ENCODE measurements at places on chromosomes 2 and 18. TPM values are rescaled to one million over a fixed set of nuclear protein-coding genes. Genes with fewer than 3 reads are reported as not detected.

DNA sequence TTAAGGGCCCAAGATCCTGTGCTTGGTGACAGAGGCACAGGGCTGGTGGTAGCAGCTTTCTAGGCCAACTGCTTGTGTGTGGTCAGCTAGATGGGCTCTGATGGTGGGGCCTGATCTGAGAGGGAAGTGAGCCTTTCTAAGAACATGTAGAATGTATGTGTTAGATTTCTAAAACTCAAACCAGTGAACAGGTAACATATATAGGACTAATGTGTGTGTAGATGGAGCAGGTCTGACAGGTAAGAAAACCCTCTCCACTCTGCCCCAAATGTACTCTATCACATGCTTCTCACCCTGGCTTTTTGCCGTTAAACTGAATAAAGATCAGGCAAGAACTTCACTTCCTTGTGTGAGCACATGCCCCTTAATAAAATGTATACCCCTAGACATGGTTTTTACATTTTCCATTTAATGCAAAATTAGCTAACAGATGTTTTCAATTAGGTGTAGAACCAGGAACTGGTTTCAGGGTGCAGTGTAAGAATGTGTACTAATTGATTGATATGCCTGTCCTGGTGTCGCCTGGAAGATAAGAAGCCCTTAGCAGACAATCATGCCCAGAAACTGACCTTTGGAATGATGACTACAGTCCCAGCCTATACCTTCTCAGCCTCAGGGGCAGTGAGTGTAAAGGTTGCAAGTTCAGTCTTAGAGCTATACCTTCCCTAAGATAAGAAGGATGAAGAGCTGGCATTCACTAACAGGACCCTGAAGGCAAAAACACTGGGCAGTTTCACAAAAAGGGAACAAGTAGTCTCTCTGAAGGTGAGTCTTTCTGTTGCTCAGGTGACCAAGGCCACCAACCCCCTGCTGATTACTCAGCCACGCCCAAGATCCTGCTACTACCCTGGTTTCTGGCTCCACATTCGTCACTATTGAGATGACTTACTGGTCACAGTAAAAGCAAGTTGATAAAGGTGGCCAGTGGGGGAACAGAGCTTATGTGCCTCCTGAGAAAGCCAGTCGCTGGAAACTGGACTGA is 71.2 kb downstream of the SPATS2L start:
- DNase-seq = peak; percentile 19

DNA sequence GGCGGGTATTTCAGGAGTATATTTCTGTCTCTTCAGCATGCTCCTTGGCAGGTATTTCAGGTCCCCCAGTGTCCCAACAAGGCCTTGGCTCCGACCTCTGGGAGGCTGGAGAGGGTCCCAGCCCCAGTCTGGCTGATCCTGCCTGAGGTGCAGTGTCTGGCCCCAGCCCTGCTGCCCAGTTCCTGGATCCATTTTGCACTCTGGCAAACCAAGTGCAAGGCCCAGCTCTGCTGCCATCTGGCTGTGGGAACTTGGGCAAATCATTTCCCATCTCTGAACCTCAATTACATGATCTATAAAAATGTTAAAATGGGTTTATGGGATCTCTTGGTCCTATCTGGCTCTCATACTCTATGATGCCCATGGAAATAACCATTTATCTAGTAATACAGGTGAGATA is 63.6 kb downstream of the ZBTB7C start:
- DNase-seq = peak; percentile 35

DNA sequence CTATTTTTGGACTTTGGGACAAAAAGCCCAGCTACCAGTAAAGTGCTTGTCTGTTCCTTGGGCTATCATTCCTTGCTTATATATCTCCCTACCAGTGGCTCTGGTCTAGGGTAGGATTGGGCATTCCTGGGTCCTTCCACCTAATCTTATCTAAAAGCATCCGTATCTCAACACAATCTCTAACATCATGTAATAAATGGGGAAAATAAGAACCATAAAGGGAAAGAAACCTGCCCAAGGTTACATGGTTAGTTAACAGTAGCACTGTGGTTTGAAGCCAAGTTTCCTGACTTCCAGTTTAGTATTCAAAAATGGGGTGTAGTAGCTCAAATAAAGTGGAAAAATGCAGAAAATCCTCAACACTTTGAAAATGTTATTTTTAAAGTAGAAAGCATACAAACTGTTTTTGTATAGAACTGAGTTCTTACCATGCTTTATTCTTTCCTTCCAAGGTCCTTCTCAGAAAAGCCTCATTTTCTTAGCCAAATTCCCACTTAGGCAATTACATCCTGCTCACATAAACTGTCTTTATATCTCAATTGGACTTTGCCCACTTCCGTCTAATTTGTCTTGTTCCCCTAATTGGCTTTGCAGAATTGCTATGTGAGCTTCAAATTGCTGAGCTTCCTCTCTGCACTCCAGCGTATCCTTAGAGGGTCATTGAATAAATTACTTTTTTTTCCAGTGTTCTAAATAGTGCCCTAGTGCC is 273.1 kb upstream of the UBE2E3 start:
- DNase-seq = no peak

DNA sequence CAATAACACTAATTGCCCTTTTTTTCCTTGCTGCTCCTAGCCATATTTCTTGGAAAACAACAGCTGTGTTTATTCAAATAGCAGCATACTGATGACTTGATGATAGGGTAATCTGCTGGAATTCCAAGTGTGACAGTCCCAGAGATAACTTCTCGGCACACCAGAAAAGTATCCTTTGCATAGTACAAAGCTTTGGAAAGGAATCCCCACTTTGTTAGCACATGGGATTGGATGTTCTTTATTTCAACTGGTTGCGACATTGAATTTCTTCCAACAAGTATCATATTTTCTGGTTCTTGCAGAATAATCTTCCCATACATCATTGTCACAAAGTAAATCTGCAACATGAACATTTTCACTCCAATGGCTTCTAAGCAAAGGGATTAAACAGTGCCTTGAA is 445.8 kb upstream of the ACVR2A start:
- DNase-seq = peak; percentile 76

DNA sequence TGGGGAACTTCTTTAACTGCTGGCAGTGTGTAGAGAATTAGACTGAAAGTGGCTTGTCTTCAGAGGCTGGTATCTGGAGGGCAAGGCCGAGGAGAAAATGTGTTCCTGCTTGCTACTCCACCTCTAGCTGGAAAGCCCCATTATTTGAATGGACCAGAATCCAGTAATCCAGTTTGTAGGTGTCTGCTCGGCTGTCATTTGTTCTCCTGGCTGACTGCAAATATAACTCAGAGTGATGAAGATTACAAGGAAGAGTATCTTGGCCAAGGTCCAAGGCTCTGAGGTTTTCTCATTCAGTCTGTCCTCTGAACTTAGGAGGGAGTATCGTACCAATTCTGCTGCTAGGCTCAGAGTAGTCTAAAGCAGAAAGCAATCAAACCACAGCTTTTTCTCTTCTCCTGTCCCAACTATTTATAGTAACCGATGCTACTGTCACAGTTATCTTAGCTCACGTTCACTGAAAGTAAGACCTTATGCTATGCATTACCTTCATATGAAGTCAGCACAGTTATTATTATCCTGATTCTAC is 228.6 kb downstream of the SETBP1 start:
- no peak for DNase-seq

DNA sequence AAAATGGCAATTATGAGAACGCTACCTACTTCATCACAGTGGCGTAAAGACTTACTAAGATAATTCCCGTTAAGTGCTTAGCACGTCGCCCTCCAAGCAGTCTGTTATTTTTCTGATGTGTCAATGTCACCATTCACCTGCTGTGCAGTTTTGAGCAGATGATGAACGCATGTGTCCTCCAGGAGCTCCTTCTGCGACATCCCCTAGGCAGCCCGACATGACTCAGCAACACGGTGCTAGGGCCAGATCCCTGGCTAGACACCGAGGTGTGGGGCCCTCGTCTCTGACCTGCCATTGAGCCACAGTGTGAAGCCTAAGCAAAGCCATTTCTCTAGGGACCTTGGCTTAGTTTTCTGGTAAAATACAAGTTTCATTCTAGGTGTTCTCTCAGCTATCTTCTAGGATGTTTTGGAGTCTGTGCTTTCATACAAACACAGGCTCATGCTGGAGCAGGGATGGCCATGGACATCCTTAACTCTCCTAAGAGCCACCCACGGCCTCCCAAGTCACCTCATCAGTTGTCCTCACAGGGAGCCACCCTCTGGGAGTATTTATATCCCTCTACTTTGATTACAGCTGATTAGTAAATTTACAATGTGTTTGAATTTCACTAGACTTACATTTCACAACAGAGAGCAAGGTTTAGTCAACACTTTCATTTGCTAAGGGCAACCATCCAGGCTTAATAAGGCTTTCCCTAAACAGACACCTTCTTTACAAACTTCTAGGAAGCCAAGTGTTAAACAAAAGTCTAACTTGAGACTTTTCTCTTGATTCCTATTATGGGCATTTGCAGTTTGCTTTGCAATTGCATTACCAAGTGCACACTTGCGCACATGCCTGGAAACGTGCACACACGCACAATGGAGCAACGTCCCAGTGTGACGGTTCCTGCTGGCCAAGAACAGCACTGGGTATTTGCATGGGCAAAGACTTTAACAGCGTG is 376.8 kb upstream of the ID2 start:
- no peak for DNase-seq

- peak; percentile 64 for DNase-seq
Measured at GRCh38 chr18:68083776-68084175, 567.3 kb upstream of the DSEL start.

- no peak for DNase-seq
Measured at GRCh38 chr2:204157684-204158083, 221.1 kb downstream of the ICOS start.

DNA sequence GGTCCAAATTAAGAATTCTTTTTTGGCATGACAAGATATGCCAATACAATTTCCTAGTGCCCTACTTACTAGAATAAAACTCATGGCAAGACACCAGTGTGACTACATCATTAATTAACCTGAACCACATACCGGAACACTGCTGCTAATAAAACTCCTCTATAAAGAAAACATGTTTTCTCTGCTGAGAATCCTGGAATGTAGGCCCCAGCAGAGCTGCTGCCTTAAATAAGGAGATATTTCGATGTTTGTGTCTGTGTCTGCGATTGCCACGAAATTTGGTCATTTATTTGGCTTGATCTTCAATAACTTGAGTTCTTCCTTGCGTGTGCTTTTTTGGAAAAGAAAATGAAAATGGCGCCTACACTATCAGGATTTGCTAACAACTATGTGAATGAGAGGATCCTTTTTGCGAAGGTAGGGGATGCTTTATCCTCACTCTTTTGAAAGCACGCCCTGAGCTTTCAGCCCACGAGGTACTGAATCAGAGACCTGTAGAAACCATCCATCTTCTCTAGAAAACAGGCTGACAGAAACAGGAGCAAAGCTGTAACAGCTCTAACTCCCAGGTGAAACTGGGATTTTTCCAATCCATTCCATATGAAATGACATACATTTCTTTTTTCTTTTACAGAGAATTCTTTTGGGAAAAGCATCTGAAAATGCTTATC is 27.0 kb downstream of the KLF7 start:
- DNase-seq = no peak

GRCh38 chr2:21427606-21428005 is 303.8 kb downstream of the TDRD15 start:
- no peak for DNase-seq

DNA sequence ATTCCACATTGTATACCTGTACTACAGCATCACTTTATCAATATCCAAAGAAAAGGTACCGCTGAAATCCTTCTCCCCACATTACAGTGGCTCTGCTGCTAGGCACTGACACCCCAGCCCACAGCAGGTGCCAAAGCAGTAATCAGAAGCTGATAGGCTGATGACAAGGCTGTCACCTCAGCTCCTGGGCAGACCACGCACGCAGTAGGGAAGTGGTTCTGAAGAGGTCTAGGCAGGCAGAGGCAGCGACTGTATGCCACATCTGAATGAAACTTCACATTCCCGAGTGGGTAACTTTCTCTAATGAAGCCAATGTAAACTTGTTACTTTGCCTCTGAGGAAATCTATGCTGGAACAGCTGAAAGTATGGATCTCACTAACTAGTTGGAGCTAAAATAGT is 113.0 kb downstream of the MEP1B start:
- no peak for DNase-seq

GRCh38 chr18:79921984-79922965 is 29.2 kb downstream of the SLC66A2 start:
- DNase-seq = no peak

DNA sequence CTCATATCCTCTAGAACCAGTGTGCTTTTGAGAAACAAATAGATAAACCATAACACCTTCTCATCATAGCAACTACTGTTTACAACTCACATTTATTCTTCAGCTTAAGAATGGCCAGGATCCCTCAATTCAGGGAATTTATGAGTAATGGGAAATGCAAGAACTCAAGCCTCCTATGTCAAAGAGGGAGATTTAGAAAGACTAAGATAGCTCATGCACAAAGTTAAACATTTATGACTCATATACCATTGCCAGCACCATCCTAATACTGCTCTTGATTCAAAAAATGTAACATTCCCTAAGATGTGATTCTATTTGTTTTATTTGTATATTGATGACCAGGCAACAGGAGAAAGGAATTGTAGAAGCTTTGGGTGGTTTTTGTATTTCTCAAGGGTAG is 172.8 kb downstream of the CYP26B1 start:
- no peak for DNase-seq

GRCh38 chr2:29786361-29786760 is 135.0 kb downstream of the ALK start:
- DNase-seq = no peak

DNA sequence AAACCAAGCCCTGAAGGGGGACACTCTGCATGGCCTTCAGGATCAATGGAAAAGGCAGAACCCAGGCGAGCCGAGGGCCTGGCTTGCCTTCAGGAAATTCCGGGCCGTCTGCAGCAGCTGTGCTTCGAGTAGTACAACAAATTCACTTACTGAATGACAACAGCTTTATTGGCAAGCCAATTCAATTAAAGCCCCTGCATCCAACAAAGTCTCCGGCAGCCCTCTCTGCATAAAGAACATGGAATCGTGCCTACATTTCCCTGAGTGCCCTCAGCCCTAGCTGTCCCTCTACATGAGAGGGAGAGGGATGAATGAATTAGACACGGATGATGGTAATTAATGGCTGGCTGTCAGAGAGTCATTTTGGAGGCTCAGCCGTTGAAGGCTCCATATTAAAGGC is 189.0 kb downstream of the BCL11A start:
- no peak for DNase-seq

- no peak for DNase-seq
Measured at GRCh38 chr2:890214-890613, 60.4 kb upstream of the SNTG2 start.

GRCh38 chr2:199727801-199728200 is 123.2 kb downstream of the FTCDNL1 start:
- no peak for DNase-seq

EMILIN1 gene
- 81.3 TPM for total RNA-seq

ANO7 gene
- total RNA-seq = 1.1 TPM

ANKRD29 gene
- total RNA-seq = 6.1 TPM

NDC80 gene
- 5.0 TPM for total RNA-seq

SCN9A gene
- total RNA-seq = 14.0 TPM

DTNA gene
- 34.3 TPM for total RNA-seq

PDE1A gene
- 34.9 TPM for total RNA-seq

MYCN gene
- not detected for total RNA-seq

ATL2 gene
- total RNA-seq = 125 TPM

ZSWIM2 gene
- total RNA-seq = not detected

ADRA2B gene
- under 0.01 TPM for total RNA-seq

DNER gene
- total RNA-seq = not detected

TTN gene
- 5.5 TPM for total RNA-seq
